ENCODE measurements at places on chromosomes 13 and 19. TPM values are rescaled to one million over a fixed set of nuclear protein-coding genes. Genes with fewer than 3 reads are reported as not detected.

DNA sequence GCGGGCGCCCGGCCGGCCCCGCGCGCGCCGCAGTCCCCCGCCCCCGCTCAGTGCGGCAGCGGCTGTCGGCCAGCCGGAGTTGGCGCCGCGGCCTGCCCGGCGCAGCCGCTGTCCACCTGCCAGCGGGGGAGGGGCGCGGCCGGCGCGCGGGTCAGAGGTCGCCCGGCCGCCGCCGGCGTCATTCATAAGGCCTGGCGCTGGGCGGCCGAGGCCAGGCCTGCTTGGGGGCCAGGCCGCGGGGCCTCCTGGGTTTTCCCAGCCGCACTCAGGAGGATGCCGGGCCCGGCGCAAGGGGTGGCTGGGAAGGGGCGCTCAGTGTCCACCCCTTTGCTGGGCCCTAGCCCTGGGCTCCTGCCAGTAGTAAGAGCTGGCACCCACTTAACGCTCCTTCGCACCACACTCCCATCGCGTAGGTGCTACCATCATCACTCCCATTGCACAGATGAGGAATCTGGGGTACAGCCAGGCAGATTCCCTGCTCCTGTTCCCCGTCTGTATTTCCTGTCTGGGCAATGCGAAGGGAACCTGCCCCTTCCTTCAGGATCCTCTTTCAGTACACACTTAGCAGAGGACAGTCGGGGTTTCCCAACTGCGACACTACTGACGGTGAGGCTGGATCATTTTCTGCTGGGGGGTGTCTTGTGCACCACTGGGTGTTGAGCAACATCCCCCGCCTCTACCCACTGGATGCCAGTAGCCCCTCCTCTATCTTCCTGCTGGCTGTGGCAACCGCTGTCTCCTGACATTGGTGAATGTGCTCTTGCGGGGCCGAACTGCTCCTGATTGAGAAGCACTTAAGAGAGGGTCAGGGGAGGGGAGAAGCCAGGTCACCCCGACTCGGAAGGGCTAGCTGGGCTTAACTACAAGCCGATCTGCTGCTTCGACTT, 846 bp upstream of the PRKACA start:
- DNase-seq: peak; percentile 78

SPPL2B gene
- 12.5 TPM for total RNA-seq

ATP5F1D gene
- total RNA-seq: 29.0 TPM

- peak; percentile 55 for DNase-seq
Measured at GRCh38 chr19:18542941-18543813, at the start of gene FKBP8. Gene FKBP8 (minus strand): TSS chr19:18543573. CDS start chr19:18541970, 1,603 bp downstream.

DNA sequence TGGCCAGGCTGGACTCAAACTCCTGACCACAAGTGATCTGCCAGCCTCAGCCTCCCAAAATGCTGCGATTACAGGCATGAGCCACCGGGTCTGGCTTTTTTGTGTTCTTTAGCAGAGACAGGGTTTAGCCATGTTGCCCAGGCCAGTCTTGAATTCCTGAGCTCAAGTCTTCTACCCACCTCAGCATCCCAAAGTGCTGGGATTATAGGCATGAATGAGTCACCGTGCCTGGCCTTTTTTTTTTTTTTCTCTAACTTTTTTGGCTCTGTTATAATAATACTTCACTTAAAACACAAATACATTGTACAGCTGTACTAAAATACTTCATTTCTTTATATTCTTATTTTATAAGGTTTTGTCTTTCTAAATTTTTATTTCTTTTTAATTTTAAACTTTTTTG, 599.5 kb upstream of the PCDH9 start:
- DNase-seq: no peak

DNA sequence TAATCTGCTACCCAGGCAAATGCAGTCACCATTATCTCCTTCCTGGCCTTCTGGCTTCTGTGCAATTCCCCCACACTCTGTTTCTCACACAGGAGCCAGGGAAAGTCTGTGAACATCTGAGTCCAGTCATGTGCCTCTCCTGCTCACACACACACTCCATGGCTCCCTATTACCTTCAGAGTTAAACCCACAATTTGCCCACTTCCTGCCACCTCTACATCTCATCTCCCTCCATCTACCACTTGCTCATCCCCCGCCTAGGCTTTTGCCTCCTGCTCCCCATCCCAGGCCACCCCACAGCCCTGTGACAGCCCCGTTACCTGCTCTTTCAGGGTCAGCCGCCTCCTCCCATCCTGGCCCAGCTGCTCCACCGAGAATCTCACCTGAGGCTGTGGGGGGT, 13.5 kb downstream of the IL12RB1 start:
- no peak for DNase-seq

DNA sequence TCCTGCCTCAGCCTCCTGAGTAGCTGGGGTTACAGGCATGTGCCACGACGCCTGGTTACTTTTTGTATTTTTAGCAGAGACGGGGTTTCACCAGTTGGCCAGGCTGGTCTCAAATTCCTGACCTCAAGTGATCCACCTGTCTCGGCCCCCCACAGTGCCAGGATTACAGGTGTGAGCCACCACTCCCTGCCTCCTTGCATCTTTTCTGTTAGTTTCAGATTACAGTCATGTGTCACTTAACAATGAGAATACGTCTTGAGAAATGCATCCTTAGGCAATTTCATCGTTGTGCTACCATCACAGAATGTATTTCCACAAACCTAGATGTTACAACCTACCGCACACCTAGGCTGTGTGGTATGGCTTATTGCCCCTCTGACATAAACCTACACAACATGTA, 180.4 kb downstream of the TM9SF2 start:
- no peak for DNase-seq

DNA sequence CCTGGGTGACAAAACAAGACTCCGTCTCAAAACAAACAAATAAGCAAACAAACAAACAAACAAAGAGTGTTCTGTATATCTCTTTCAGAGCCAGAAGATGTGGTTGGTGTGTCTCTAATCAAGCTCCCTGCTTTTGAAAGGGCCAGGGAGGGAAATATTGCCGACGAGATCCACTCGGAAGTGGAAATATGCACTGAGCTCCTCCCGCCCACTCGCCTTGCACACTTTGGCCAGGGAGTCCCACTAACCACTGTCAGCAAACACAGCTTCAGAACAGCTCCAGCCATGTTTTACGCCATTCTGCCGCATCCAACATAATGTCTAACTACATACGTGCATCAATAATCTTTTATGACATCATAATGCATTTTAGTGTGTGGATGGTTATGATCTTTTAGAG, 155.5 kb upstream of the VSTM2B start:
- no peak for DNase-seq
